ENCODE measurements at places on chromosomes 3 and 15.

DNA sequence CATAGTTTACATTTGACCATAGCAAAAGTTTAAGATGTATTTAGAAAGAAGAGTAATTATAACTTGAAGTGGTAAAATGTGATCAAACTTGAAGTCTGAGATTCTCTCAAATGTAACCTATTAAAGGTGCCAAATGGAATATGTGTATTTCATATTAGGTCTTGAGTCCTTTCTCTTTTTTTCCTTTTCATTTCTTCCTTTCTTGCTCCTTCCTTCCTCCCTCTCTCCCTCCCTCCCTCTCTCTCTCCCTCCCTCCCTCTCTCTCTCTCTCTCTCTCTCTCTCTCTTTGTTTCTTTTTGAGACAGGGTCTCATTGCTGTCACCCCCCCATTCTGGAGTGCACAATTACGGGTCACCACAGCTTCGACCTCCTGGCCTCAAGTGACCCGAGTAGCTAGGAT, 47.7 kb downstream of the MAP2K5 start:
- DNase-seq = no peak

DNA sequence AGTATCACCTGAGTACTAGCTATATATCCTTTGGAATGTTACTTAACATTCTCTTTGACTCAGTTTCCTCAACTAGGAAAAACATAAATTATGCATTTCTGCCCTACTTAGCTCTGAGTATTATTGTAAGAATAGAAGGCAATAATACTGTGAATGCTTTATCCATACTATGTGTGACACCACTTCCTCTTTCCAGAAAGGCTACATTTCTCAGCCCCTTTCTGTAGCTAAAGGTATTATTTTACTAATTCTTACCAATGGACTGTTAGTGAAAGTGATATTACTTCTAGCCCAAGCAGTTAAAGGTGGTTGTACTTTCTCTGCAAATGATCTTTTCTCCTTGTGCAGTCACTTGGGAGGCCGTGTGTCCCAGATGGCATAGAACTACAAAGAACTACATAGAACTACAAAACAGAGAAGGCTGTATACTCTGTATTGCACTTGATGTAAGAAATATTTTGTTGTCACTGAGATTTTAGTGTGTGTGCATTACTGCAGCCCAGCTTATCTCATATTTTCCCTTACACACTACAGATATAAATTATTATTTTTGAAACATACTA, 35.1 kb downstream of the MYH15 start:
- no peak for DNase-seq

GRCh38 chr3:132290833-132291232, 26.4 kb upstream of the ACP3 start:
- no peak for DNase-seq

GRCh38 chr3:32384938-32385337, 6.7 kb upstream of the CMTM7 start:
- no peak for DNase-seq

DNA sequence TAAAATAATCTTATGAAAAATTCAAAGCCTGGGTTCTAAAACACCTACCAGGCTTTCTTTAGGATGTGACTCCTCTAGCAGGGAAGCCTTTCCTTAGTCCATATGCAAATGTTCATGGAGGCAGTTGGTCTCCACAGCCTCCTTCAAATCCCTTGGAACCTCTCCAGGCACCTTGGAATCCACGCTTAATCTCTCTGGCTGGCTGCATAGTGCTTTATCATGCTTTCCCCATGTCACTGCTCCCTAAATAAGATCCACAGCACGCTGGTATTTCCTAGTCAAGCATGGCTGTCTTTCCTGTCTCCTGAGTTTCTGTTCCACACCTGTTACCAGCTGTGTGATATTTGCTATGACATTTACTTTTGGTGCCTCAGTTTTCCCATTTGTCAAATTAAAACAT, 71.3 kb downstream of the CLSTN2 start:
- DNase-seq = no peak

All from stimulated activated CD8-positive, alpha-beta memory T cell treated with anti-CD3 and anti-CD28 coated beads, Interleukin-4, amount 100 ng/mL, for 1 hour (primary cell).